ENCODE measurements at places on chromosomes 3 and 15. TPM values are rescaled to one million over a fixed set of nuclear protein-coding genes. Genes with fewer than 3 reads are reported as not detected.
A peak's percentile ranks its signal among the peaks of the same experiment; 100 is the strongest.

DNA sequence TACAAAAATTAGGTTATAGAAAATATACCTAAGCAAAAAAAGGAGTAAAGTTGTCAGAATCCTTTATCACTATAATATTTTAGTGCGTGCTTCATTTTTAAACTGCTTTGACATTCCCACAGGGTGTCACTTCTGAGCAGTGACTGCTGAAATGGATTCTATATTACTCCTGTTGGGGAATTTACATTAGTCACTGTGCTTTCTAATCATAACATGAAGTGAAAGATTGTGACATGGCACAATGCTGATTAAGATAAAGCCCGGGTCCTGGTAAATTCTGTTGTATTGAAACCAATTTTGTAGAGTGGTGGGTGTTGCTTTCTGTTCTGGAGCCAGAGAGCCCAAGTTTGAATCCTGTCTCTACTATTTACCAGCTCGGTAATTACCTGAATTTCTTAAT lies 36.4 kb upstream of the EHHADH start:
- no peak for DNase-seq
- no peak overlapping the region for H3K4me3 ChIP-seq
- H3K27ac ChIP-seq = no peak overlapping the region
- no peaks in the 10 kb centered on the region for H3K4me1 ChIP-seq
- H3K36me3 ChIP-seq = peaks cover 6% of the 10 kb centered on the region

DNA sequence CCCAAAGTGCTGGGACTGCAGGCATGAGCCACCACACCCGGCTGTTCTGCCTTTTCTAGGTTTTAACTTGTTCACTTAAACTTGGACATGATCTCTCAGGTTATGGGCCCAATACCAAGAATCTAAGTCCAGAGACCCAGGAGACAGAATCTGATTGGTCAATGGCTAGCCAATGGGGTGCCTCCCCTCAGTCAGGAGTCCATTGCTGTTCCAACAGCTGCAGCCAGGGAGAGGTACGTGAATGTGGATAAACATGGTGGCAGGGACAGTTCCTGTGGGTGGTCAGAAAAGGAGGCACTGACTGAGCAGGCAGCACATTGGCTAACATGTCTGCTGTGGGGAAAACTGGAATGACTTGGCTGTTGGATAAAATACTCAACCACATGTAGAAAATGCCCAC lies 140.3 kb downstream of the RPLP1 start:
- H3K4me1 ChIP-seq = peaks cover 9% of the 10 kb centered on the region
- DNase-seq = no peak
- peaks cover 7% of the 10 kb centered on the region for H3K27me3 ChIP-seq
- H3K4me3 ChIP-seq = no peak overlapping the region

The TMEM212 gene
- not detected for total RNA-seq

DNA sequence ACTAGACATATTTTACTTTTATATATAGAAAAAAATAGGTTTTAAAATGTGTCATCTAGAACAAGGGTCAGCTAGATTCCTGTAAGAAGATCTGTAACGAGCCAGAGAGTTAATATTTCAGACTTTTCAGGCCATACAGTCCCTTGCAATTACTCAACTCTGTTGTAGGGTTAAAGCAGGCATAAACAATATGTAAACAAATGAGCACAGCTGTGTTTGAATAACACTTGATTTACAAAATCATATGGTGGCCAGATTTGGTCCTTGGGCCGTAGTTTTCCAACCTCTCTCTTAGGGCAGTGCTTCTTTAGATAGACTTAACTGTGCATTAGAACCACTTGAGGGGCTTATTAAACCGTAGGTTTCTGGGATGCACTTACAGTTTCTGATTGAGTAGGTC lies 19.6 kb downstream of the LRRC57 start:
- no peak overlapping the region for H3K27ac ChIP-seq
- H3K27me3 ChIP-seq = no peaks in the 10 kb centered on the region
- no peak for DNase-seq
- no peaks in the 10 kb centered on the region for H3K4me1 ChIP-seq
- H3K4me3 ChIP-seq = no peak overlapping the region

The HES1 gene
- total RNA-seq = 1.2 TPM

DNA sequence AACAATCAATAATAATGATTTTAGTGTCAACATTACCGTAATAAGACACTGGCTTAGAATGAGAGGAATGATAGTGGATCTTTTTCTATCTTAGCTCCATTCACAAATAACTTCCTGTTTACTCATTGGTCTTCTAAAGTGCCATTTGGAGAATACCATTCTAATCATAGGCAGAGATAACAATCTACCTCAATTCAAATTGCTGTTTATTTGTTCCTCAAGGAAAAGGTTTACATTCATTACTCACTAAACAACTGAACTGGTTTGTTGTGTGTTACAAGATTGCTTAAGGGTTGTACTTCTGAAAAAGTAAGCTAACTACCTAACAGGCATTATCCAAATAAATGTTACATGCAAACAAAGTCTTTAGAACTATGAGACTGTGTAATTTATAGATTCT lies 8.1 kb upstream of the PCOLCE2 start:
- no peak overlapping the region for H3K4me3 ChIP-seq
- no peak overlapping the region for H3K27ac ChIP-seq
- H3K4me1 ChIP-seq = no peaks in the 10 kb centered on the region
- no peaks in the 10 kb centered on the region for H3K36me3 ChIP-seq
- peaks cover 20% of the 10 kb centered on the region for H3K27me3 ChIP-seq
- no peak for DNase-seq

GRCh38 chr15:82139823-82140268 lies 94.0 kb upstream of the MEX3B start:
- no peak overlapping the region for H3K4me3 ChIP-seq
- H3K27ac ChIP-seq = no peak overlapping the region
- DNase-seq = no peak
- no peaks in the 10 kb centered on the region for H3K27me3 ChIP-seq

The IL17RB gene
- 2.2 TPM for total RNA-seq

The PLOD2 gene
- 2.0 TPM for total RNA-seq

The CXCR6 gene
- total RNA-seq = 15.2 TPM

- no peak overlapping the region for H3K27ac ChIP-seq
- no peak for DNase-seq
- H3K4me1 ChIP-seq = no peaks in the 10 kb centered on the region
- no peaks in the 10 kb centered on the region for H3K27me3 ChIP-seq
- H3K36me3 ChIP-seq = no peaks in the 10 kb centered on the region
Observed at GRCh38 chr3:18049096-18049495, 306.7 kb upstream of the TBC1D5 start.

- H3K27ac ChIP-seq = no peak overlapping the region
- H3K4me1 ChIP-seq = peaks cover 31% of the 10 kb centered on the region
- peaks cover 11% of the 10 kb centered on the region for H3K36me3 ChIP-seq
- DNase-seq = peak; percentile 89
Observed at GRCh38 chr3:128875556-128876120, 3.8 kb upstream of the ACAD9 start.

DNA sequence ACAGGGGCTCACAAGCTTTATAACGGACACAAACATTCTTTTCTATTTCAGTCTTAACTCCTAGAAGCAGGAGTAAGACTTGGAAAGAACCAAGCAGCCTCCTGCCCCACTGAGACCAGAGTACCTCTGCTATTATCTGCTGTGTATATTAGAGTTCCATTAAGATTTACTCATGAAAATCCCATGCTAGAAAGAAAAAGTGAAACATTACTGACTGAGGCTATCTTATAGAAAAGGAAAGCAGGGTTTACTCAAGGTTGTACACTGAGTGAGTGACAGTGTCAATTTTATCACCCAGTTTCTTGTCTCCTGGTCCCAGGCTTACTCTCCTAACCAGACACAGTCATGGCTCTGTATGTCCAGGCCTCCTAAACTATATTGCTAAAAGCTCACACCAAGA lies 97.9 kb upstream of the SOX2 start:
- no peak overlapping the region for H3K4me3 ChIP-seq
- H3K36me3 ChIP-seq = no peaks in the 10 kb centered on the region
- H3K27me3 ChIP-seq = no peaks in the 10 kb centered on the region
- no peaks in the 10 kb centered on the region for H3K4me1 ChIP-seq
- DNase-seq = no peak

The UROC1 gene
- not detected for total RNA-seq

The EFCC1 gene
- total RNA-seq = 0.37 TPM

The DUOXA2 gene
- not detected for total RNA-seq

The CEP19 gene
- 3.9 TPM for total RNA-seq

- H3K27me3 ChIP-seq = peaks cover 10% of the 10 kb centered on the region
- DNase-seq = no peak
- H3K36me3 ChIP-seq = no peaks in the 10 kb centered on the region
Observed at GRCh38 chr3:120528163-120528562, 68.0 kb upstream of the NDUFB4 start.

DNA sequence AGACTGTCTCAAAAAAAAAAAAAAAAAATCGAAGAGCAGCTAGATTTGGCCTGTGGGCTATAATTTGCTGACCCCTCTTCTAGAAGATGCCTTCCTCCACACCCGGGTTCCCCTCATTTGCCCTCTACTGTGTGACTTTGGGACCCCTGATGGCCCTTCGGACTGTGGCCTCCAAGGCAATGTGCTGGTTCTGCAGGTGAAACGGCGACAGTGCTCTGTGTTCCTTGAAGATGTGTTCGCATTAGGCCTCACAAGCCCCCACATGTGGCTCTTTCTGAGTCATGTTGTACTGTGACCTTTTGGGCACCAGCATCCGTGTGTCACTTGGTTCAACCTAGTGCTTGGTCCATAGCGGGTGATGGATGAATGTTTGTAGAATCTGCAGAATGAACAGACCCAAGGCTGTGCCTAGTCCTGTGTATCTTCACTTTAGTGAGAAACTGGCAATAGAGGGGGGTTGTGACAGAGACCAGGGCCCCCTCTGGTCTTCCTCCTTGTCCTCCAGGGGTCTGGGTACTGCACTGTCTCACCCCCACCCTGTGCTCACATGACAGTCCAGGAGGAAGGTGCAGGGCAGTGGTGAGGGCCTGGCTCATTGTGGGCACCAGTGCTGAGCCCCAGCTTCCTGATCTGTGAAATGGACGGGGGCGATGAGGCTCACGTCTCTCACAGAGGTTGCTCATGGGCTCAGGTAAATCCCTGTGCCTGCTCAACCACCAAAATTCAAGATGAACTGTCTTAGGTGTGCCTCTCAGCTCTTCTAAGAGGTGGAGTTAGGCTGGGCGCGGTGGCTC lies 22.7 kb downstream of the GOLGA6L2 start:
- H3K4me3 ChIP-seq = no peak overlapping the region
- H3K27ac ChIP-seq = no peak overlapping the region
- DNase-seq = no peak
- H3K36me3 ChIP-seq = no peaks in the 10 kb centered on the region
- H3K4me1 ChIP-seq = no peaks in the 10 kb centered on the region

The PLCH1 gene
- 0.38 TPM for total RNA-seq

DNA sequence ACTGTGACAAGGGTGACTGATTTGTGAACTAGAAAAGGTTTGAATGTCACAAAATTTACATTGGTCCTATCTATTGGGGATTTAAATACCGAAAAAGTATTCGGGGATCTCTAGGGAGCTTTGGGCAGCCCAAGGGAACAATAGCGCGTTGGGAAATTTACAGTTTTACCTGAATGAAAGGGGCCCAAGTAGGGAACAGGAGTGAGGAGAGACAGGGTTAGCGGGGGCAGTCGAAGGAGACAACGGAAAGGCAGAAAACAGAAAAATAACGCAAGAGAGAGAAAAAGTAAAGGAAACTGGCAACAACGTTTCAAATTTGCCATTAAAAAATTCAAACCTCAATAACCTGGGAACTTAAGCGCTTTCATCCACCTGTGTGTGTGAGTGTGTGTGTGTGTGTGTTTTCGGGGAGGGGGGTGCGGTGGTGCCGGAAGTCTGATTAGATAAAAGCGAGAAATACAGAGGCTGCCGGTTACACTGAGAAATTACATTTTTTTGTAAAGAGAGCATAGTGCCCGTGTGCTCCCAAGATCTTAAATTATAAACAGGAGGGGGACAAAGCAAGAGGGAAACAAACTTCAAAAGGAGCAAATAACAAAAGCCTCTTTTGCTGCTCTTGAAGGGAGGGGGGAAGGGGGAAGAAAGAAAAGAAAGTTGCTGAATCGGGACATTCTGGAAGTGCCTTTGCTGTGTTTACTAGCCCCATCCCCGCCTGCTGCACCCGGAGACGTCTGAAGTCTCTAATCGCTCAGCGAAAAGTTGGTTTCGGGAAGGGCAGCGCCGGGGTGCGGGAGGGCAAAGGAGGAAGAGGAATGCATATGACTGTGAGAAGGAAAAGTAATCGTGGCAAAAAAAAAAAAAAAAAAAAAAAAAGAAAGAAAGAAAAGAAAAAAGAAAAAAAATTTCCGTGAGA lies 721 bp upstream of the ZIC1 start:
- H3K4me3 ChIP-seq = no peak overlapping the region
- H3K4me1 ChIP-seq = peaks cover 19% of the 10 kb centered on the region
- peaks cover 21% of the 10 kb centered on the region for H3K36me3 ChIP-seq
- peaks cover 78% of the 10 kb centered on the region for H3K27me3 ChIP-seq
- H3K27ac ChIP-seq = peak overlapping the region; percentile 83
- DNase-seq = peak; percentile 43

- no peak for DNase-seq
- H3K27me3 ChIP-seq = no peaks in the 10 kb centered on the region
- H3K27ac ChIP-seq = no peak overlapping the region
- H3K4me3 ChIP-seq = no peak overlapping the region
Observed at GRCh38 chr3:50352781-50353180, 2.1 kb downstream of the CYB561D2 start.

DNA sequence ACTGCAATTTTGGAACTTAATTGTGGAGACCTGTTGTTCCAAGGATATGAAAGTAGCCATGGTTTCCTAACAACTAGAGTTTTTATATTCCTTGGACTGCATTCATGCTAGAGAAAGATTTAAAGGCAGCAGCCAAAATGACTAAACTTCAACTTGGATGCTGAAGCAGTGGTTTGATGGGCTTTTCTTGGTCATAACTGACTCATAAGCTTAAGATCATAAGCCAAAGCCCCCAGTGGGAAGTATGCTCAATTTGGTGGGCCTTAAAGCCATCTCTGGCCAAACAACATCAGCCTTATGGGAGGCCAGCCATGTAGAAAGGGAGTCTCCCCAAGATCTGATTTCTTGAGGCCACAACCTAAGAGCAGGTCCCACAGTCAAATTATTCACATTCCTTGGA lies 80.2 kb downstream of the ZNF280D start:
- H3K4me1 ChIP-seq = peaks cover 5% of the 10 kb centered on the region
- no peaks in the 10 kb centered on the region for H3K27me3 ChIP-seq
- H3K36me3 ChIP-seq = peaks cover 22% of the 10 kb centered on the region
- no peak overlapping the region for H3K4me3 ChIP-seq

- H3K36me3 ChIP-seq = no peaks in the 10 kb centered on the region
- peaks cover 7% of the 10 kb centered on the region for H3K4me1 ChIP-seq
- H3K4me3 ChIP-seq = no peak overlapping the region
- DNase-seq = no peak
Observed at GRCh38 chr15:78737187-78737820, 74.0 kb downstream of the ADAMTS7 start.

GRCh38 chr3:178634975-178635374 lies 98.7 kb downstream of the KCNMB2 start:
- no peaks in the 10 kb centered on the region for H3K36me3 ChIP-seq
- H3K27ac ChIP-seq = no peak overlapping the region
- DNase-seq = no peak
- H3K4me1 ChIP-seq = no peaks in the 10 kb centered on the region

GRCh38 chr15:79290642-79291275 lies 8.2 kb downstream of the ANKRD34C start:
- H3K36me3 ChIP-seq = no peaks in the 10 kb centered on the region
- H3K27ac ChIP-seq = no peak overlapping the region
- DNase-seq = peak; percentile 22
- H3K4me1 ChIP-seq = peaks cover 4% of the 10 kb centered on the region
- no peak overlapping the region for H3K4me3 ChIP-seq
- peaks cover 15% of the 10 kb centered on the region for H3K27me3 ChIP-seq
